GM12892 (cell line): ENCODE measurements at places on chromosomes 13 and 19.

DNA sequence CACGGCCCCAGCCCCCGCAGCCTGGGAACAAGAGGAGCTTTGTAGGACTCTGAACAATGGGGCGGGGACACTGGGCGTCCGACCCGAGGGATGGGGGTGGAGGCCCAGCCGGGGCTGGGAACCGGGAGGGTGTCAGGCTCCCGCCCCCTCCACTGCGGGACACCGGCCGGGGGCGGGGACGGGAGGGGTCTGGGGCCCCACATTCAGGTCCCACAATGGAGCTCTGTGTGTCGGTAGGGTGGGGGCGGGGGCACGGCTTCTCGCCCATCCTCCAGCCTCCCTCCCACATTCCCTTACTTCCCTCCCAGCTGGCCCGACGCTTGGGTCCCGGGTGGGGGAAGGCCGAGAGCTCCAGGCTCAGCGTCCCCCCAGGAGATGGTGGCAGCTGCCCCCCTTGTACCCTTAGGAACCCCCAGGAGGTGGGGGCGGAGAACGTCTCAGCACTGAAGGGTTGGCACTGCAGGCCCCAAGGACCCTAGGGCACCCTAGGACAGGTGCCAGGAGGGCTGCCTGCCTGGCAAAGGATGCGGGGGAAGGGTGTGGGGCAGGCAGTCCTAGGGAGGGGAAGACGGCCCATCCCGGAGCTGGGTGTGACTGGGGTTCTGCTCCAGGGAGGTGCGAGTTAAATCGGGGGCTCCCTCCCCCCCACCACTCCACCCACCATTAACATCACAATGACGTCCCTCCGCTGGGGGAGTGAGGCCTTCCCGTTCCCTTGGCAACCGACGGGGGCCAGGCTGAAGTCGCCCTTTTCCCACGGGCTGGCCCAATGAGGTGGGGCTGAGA, 5.3 kb downstream of the TTYH1 start:
- DNase-seq, result no peak

- no peak for DNase-seq
These were observed 390.4 kb upstream of the GPC6 start for GRCh38 chr13:92836171-92836570.

DNA sequence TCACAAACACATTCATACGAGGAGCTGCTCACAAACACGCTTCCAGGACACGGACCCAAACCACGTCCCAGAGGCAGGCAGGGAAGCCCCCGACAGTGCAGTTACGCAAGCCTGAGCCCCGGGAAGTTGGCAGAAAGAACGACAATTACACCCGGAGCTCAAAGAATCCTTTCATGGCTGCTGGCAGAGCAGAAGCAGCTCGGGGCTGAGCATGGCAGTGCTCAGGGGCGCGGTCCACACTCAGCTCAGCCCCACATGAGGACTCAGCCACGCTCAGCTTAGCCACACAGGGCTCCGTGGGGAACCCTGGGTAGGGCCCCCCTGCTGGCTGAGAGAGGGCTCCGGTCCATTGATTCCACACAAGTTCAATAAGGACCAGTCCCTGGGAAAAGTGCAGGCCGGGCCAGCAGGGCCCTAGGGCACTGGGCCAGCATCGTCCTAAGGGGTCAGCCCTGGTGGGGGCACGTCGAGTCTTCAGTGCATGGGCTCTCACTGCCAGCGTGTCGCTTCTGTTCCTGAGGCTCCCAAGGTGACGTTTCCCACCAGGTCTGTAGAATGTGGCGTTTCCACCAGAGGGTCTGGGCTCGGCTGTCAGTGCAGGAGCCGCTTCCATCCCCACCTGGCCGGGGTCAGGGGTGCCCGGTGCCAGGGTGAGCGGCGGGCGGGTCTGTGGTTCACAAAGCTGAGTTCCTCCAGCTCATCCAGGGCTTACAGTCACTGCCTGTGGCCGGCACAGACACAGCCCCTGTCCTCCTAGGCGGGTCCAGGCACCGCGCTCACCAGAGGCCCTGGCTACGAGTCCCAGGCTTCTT, 23.1 kb downstream of the GAS6 start:
- DNase-seq, result no peak

- no peak for DNase-seq
These were observed 61.8 kb downstream of the AKAP11 start for GRCh38 chr13:42333613-42334328.

- DNase-seq, result no peak
These were observed 4.1 kb downstream of the KLK2 start for GRCh38 chr19:50877338-50877737.

GRCh38 chr13:79401259-79402070, 4.6 kb downstream of the RBM26 start:
- no peak for DNase-seq

- DNase-seq, result no peak
These were observed 575.2 kb downstream of the MYO16 start for GRCh38 chr13:109204657-109205056.

DNA sequence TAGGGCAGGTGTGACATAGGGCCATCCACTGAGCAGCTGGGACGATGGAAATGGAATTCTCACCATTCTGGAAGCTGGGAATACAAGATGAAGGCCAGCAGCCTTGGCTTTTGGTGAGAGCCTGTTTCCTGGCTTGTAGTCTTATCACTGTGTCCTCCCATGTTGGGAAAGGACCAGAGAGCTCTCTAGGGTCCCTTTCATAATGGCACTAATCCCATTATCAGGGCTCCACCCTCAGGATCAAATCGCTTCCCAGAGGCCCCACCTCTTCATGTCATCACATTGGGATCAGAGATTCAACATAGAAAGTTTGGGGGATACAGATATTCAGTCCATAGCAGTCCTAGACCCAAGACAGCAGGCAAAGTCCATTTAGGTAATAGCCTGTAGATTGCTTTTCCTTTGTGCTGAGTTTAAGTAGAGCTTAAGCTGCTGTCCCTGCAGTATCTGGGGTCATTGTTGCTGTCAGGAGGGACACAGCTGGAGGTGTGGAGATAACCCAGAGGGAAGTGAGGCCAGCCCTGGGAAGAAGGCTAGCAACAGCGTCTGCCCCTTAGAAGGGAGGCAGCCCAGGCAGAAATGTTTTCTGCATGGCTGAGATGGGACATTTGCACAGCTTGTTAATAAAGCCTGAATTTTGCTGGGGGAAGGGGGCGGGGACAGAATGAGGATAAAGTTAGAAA, 136.5 kb upstream of the GPR12 start:
- DNase-seq, result no peak

- no peak for DNase-seq
These were observed 154.7 kb upstream of the SGCG start for GRCh38 chr13:23025864-23026608.

DNA sequence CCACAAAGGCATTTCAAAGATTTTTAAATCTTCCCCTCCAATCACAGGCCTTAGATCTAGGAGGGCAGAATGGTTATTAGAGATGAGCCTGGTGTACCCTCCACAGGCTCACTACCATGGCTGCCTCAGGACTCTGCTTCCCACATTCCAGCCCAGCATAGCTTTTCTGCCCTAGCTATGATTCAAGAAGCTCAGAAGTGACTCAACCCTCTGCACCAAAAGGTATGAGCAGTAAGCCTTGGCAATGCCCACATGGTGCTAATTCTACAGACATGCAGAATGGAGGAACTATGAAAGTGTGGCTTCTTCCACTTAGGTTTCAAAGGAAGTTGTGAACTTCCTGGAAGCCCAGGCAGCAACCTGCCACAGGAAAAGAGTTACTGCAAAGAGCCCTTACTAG, 786.2 kb downstream of the SLITRK6 start:
- DNase-seq, result no peak

- DNase-seq, result no peak
These were observed 27.4 kb downstream of the LATS2 start for GRCh38 chr13:21033856-21034602.
